Right ventricle myocardium superior (tissue), 1 donor: ENCODE measurements at places on chromosomes 1 and 21.

DNA sequence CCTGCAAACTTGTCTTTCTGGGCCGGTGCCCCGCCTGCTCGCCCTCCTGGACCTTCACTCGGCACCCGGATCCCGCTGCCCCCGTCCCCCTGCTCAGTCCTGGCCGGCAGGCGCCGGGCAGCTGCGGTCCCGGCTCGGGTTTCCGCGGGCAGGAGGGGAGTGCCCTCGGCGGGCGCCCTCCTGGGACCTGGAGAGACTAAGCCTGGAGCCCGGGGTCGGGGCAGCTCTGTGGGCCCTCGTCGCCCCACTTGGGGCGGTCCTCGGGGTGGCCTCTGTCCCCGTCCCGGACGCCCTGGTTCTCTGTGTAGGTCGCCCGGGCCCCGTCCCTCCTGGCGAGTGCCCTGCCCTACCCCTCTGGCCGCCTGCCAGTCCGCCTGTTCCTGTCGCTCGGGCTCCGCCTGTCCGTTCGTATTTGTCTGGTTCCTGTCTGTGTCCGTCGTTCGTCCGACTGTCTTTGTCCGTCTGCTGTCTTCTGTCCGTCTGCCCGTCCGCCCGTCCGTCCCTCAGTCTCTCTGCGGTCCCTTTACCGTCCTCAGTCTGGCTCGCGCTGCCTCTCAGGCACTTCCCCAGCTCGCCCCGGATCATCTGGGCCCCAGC, 490 bp downstream of the SERINC2 start:
- DNase-seq: peak; percentile 88

GRCh38 chr1:216682752-216683151, 40.5 kb downstream of the ESRRG start:
- DNase-seq: no peak

DNA sequence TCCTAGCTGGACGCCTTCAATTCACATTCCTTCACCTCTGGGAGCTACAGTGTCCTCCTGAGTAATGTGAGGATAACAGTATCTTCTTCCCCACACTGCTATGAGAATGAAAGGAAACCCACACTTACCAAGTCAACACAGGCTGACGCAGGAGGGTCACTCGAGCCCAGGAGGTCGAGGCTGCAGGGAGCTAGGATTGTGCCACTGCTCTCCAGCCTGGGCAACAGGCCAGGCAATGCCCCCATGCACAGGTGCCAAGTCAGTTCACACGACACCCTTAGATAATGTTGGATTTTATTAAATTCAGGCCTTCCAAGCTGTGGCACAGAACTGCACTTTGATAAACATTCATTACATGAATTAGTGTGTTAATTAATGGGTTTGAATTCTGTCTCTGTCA, 31.9 kb downstream of the MATN1 start:
- no peak for DNase-seq

GRCh38 chr1:196007763-196008162, 600.5 kb downstream of the KCNT2 start:
- DNase-seq: no peak

GRCh38 chr21:41921021-41921420, 32.8 kb downstream of the C2CD2 start:
- DNase-seq: no peak

DNA sequence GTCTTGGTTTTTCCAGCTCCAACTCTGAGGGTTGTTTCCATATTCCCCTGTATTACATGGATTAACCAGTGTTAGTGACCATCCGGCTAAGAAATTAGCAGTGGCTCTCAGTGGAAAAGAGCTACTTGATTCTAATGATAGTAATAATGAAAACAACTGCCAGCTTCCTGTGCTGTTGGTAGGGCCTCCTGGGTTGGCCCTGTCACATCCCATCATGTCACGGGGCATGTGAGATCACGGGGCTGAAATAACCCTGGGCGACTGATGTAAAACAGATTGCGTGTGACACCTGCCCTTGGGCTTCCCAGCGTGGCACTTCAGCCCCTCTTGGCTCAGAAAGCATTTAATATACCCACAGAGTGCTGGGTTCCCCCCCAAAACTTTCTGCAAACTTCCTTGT, 149.0 kb downstream of the ROR1 start:
- peak; percentile 61 for DNase-seq

DNA sequence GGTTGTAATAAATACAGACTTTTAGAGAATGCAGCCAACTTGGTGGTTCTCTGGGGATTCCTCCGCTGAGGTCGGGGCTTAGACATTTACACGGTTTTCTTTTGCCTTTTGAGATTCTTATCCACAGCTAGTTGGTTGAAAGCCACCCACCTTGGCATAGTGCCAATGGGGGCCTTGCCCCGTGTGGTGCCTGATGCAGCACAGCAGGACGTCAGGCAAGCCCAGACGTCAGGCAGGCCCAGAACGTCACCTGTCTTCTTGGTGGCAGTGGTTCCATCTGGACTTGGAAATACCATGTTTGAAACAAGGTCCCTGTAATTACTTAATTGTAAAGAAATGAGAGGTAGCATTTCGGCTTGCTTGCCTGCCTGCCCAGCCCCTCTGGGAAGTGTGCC, 78.5 kb downstream of the GALNT2 start:
- DNase-seq: peak; percentile 39

- DNase-seq: no peak
These were observed 211.4 kb downstream of the PTPRC start for GRCh38 chr1:198850196-198850595.

DNA sequence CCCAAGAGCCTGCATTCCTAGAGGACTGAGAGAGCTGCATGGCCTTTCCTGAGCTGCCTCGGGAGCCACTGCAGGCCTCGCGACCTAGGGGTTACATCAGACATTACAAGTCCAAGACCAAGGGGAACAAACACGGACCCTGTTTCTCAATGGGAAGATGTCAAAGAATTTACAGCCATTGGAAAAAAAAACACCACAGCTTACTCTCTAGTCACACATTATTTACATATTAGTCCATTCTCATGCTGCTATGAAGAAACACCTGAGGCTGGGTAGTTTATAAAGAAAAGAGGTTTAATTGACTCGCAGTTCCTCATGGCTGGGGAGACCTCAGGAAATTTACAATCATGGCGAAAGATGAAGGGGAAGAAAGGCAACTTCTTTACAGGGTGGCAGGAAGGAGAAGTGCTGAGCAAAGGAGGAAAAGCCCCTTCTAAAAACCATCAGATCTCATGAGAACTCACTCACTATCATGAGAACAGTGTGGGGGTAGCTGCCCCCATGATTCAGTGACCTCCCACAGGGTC, 8.4 kb upstream of the PRMT2 start:
- no peak for DNase-seq

DNA sequence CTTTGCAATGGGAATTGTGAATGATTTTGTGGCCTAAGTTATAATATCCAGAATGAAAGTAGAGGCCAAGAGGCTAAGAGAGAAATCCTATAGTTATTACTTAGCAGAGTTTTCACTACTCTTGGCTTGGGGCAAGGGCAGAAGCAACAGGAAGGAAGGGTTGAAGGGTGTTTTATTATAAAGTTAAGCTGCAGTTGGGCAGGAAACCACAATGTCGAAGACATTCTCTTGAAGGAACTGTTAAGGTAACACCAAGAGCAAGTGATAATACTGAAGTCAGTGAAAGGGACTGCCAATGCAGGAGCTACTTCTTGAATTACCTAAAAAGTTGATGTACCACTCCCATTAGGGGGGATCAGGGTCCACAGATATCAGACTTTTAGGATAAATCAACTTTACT, 8.3 kb downstream of the XCL2 start:
- DNase-seq: no peak

DNA sequence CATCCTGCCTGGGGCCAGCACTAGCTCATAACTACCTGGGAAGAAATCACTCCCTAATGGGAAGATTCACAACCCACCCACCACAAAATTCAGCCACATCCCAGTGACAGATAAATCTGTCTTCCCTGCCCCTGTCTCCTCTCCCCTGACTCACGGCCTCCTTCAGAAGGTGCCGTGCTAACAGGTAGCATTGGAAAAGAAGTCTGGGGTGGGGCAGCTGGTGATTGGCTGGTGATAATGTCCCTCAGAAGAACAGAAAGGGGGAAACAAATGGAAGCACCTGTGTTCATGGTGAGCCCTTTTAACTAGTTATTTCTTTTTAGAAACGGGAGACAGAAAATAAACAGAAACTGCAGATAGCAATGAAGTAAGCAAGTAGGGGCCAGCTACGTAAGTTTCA, 29.1 kb downstream of the ITPKB start:
- no peak for DNase-seq

GRCh38 chr1:232524056-232524455, 105.9 kb downstream of the SIPA1L2 start:
- DNase-seq: no peak

GRCh38 chr1:101520302-101520701, 283.5 kb downstream of the S1PR1 start:
- no peak for DNase-seq

GRCh38 chr1:112798292-112798691, 83.2 kb upstream of the PPM1J start:
- DNase-seq: no peak

DNA sequence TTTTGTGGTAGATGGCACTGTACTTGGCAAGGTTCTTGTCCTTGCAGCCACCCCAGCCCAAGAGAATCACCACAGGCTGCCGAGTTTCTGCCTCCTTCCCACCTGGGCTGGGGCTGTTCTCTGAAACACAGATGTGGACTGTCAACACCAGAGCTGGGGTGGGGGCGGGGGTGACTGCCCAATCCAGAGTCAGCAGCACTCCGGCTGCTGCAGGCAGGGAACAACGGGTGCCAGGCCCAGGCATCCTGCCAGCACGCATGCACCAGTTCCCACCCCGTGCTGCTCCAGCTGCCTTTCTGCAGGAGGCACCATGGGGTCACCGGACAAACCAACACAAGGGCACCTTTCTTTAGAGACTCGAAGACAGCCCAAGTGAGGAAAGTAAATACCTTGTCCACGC, 14.1 kb downstream of the TMEM53 start:
- peak; percentile 90 for DNase-seq

GRCh38 chr1:58927722-58928085, 143.9 kb upstream of the JUN start:
- DNase-seq: no peak

GRCh38 chr1:84008631-84009030, 9.7 kb upstream of the TTLL7 start:
- DNase-seq: no peak

DNA sequence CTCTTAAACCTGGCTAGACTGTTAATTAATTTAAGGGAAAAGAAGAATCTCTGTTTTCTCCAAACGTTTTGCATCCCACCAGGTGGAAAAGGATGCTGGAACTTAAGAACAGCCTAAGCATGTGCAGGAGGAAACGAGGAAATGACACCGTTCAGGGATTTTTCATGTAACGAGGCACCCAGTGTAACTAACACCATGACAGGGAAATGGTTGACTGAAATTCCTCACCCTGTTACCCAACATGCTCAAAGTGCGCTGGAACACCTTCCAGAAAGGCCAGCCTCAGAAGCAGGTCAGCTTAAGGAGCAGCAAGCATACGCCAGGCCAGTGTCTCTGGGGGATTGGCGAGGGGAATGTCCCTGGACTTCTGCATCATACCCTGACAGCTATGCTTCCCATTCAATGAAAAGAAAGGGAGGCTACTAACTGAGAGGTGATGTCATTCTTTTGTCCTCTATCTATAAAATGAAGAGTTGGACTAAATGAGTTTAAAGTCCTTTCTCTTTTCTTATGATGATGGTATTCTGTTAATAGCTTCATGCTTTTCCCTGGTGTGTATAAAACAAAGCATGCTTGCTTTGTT, 21.6 kb downstream of the TNN start:
- peak; percentile 53 for DNase-seq

GRCh38 chr1:109243860-109244552, 5.3 kb upstream of the CELSR2 start:
- DNase-seq: no peak

DNA sequence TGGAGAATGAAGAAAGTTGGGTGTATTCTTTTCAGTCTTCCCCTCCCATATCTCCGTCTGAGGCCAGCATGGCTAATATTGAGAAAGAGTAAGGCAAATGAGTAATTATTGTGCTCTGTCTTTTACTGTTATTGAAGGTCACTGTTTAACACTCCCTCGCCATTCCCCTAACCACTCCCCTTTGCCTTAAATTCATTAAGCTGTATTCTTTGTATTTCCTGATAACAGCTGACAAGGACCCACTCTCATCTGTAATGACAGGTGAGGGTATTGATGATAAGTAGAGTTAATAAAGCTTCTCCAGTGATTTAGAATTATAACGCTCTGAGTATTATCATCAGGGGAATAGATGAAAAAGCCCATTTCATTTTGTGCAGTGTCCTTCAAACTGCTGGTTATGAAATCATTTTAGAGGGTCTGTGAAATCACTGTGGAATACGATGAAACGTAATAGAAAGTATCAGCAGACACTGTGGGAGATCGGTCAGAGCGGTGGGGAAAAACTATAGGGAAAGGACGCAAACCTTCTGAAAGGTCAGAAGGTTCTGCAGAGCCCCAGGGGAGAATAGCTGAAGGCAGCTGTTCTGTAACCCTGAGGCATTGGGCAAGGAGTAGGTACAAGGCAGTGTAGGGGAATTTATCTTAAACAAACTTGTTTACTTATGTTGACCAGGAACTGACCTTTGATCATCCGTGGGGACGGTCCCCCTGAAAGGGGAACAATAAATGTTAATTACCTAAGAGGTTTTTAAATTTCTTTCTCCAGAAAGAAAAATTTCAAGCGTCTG, 46.3 kb upstream of the CACYBP start:
- no peak for DNase-seq

GRCh38 chr1:18007391-18008041, 100.1 kb upstream of the IGSF21 start:
- DNase-seq: no peak

DNA sequence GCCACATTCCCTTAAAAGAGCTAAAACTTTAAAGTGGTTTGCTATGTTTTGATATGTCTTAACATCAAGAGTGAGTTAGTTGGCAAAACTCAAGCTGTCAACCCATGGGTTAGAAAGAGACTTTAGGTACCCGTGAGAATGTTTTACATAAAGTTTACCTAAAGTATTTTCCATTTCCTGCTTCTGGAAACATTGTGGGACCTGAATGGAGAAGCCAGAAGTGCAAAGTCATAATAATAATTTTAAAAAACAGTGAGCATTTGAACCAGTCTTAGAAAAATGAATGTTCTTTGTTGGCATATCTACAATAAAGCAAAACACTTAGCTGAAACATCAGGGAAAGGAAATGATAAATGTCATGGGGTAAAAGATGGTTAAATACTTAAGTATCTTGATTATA, 34.8 kb downstream of the LRRC8C start:
- DNase-seq: no peak

DNA sequence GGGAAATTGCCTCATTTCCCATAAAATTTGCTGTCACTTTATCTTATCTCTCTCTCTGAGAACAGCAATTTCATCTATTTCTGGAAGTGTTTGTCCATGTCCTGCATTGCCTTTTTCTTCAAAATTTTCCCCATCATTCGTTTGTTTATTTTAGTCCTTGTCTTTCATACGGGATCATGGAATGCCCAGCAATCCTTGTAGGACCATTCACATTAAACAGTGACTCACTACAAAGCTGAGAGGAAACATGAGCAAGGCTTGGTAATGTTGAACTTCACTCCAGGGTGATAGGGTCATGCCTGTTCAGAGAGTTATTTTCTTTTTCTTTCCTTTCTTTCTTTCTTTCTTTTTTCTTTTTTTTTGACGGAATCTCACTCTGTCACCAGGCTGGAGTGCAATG, 32.2 kb upstream of the HNRNPU start:
- DNase-seq: no peak

GRCh38 chr1:204599596-204599995, 83.4 kb downstream of the MDM4 start:
- no peak for DNase-seq
